Peyer's patch (tissue), 4 donors: ENCODE measurements at places on chromosomes 6 and 20. TPM values are rescaled to one million over a fixed set of nuclear protein-coding genes. Genes with fewer than 3 reads are reported as not detected.

Gene SRSF12
- total RNA-seq: not detected

Gene TTK
- 5.8 TPM for total RNA-seq

Gene IRAK1BP1
- 2.5 TPM for total RNA-seq

Gene SAMD10
- total RNA-seq: 11.7 TPM

- H3K27ac ChIP-seq: no peak overlapping the region
- DNase-seq: no peak
- H3K4me1 ChIP-seq: no peaks in the 10 kb centered on the region
- no peak overlapping the region for H3K4me3 ChIP-seq
Observed at GRCh38 chr20:24546232-24546892, 76.9 kb downstream of the SYNDIG1 start.

DNA sequence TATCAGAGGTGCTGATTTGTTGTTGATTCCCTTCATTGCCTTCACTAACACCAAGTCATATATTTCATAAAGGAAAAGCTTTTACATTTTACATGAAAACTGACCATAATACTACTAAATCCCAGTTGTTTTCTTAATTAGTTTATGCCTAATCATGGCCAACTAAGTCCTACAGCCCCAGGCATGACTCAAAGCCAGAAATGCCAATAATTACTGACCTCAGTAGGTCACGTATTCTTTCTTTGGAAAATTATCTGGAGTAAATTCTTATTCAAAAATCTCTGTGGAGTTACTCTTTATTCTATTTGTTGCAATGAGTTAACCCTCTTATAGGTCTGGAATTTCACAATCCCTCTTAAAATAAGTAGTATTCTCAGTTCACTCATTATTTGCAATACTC lies 13.5 kb upstream of the MYB start:
- no peak overlapping the region for H3K4me3 ChIP-seq
- no peaks in the 10 kb centered on the region for H3K4me1 ChIP-seq
- H3K27me3 ChIP-seq: no peaks in the 10 kb centered on the region
- no peaks in the 10 kb centered on the region for H3K36me3 ChIP-seq

- H3K4me1 ChIP-seq: no peaks in the 10 kb centered on the region
- peak within 1 kb of the TSS; percentile 78 for H3K4me3 ChIP-seq
- H3K36me3 ChIP-seq: no peaks in the 10 kb centered on the region
- peak within 1 kb of the TSS; percentile 90 for H3K27ac ChIP-seq
- DNase-seq: peak; percentile 65
Observed at GRCh38 chr20:37345339-37346235, at the start of gene SRC. SRC (plus strand) TSS chr20:37346140; CDS start chr20:37384154, 38,014 bp downstream.
